Activated CD8-positive, alpha-beta T cell treated with anti-CD3 and anti-CD28 coated beads, Interleukin-2, amount 10 ng/mL, durations not matched to agents 7 days and 5 days (primary cell): ENCODE measurements at places on chromosomes 12 and 14. TPM values are rescaled to one million over a fixed set of nuclear protein-coding genes. Genes with fewer than 3 reads are reported as not detected.

- no peaks in the 10 kb centered on the region for H3K4me1 ChIP-seq
- H3K4me3 ChIP-seq = no peak overlapping the region
- no peaks in the 10 kb centered on the region for H3K36me3 ChIP-seq
- no peak overlapping the region for H3K27ac ChIP-seq
- no peaks in the 10 kb centered on the region for H3K27me3 ChIP-seq
- DNase-seq = no peak
Measured at GRCh38 chr12:84641940-84642545, 270.6 kb downstream of the SLC6A15 start.

DNA sequence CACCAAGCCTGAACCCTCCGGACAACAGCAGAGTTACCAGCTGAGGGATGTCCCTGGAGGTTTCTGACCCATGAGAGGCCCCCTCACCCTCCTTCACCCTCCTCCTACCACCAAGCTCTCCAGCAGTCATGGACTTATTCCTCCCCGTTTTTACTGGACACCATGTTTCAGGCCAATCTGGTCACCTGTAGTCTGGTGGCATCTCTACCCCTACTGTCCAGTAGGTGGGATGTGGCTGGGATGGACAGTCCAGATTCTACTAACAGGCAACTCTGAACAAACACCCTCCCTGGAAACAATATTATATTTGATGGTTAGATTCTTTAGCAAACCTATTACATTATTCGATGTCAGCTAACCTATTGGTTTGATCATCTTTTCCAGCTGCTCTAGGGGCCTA lies 83.2 kb downstream of the SLC38A1 start:
- H3K4me3 ChIP-seq = no peak overlapping the region
- H3K4me1 ChIP-seq = peaks cover 4% of the 10 kb centered on the region
- no peak for DNase-seq
- H3K27me3 ChIP-seq = no peaks in the 10 kb centered on the region
- peaks cover 74% of the 10 kb centered on the region for H3K36me3 ChIP-seq

GRCh38 chr14:27608377-27608776 lies 1010.5 kb upstream of the NOVA1 start:
- H3K36me3 ChIP-seq = no peaks in the 10 kb centered on the region
- H3K27me3 ChIP-seq = no peaks in the 10 kb centered on the region
- no peak overlapping the region for H3K4me3 ChIP-seq
- no peak overlapping the region for H3K27ac ChIP-seq
- no peak for DNase-seq
- no peaks in the 10 kb centered on the region for H3K4me1 ChIP-seq

DNA sequence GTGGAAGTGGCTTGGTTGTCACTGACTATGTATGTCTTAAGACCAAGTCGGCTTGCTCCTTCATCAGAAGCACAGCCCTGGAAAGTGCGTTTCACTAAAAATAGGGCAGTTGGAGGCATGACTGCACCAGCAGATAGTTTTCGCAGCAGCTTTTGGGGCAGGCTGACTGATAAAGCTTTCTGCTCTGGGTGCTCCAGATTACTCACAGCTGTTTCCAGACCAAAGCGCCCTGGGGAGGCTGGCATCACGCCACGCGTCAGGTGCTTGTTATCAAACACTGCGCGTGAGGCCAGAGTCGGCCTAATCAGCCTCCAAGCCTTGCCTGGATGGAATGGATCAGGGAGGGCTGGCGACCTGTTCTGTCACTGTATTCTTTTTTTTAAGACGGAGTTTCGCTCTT lies 13.3 kb upstream of the LRRC10 start:
- H3K36me3 ChIP-seq = no peaks in the 10 kb centered on the region
- H3K27ac ChIP-seq = no peak overlapping the region
- peaks cover 9% of the 10 kb centered on the region for H3K27me3 ChIP-seq
- H3K4me1 ChIP-seq = no peaks in the 10 kb centered on the region
- no peak overlapping the region for H3K4me3 ChIP-seq

DNA sequence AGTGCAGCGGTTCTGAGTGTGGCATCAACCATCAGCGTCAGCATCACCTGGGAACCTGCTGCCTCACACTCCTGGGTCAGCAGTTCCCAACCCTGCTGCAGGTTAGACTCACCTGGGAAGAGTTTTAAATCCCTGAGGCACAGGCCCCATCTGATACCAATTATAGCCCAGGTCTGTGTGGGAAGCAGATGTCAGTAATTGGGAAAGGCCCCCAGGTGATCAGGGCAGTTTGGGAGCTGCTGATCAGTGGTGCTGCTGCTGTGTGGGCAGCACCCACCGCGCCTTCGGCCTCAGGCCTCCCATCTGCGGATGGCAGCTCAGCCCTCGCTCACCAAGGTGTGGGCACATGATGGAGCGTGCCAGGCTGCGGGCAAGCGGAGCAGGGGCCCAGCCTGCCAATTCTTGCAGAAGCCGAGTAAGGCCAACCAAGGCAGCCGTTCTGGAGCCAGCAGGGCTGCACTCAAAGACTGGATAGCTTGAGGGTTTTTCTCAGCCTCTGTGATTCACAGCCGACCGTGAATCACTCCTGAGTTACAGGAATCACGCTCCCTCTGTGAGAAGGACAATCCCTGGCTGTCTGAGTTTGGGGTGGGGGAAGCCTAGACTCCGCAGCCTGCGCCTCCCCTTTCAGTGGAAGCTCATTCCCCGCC lies 155.6 kb upstream of the SFSWAP start:
- no peaks in the 10 kb centered on the region for H3K27me3 ChIP-seq
- H3K36me3 ChIP-seq = no peaks in the 10 kb centered on the region
- H3K27ac ChIP-seq = no peak overlapping the region
- H3K4me3 ChIP-seq = no peak overlapping the region

- H3K27me3 ChIP-seq = no peaks in the 10 kb centered on the region
- H3K27ac ChIP-seq = no peak overlapping the region
- H3K36me3 ChIP-seq = peaks cover 8% of the 10 kb centered on the region
- DNase-seq = no peak
- no peak overlapping the region for H3K4me3 ChIP-seq
Measured at GRCh38 chr14:99040052-99040451, 231.9 kb downstream of the BCL11B start.

DNA sequence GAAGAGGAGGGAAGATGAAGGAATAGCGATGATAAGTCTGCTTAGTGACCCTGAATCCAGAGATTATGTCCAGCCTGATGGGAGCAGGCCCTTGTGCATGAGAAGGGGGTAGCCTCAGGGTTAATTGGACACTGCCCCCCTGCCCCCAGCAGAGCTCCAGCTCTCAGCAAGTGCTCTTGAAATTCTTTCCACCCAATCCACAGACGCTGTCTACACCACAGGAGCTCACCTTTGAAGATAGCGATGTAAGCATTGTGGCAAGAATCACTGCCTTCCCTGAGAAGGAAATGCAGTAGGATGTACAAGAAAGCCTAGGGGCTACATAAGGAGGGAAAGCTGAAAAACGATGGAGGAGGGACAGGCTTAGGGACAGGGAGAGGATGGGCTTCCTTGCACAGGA lies 39.4 kb downstream of the CRACR2A start:
- peak; percentile 13 for DNase-seq
- H3K27ac ChIP-seq = no peak overlapping the region
- H3K4me1 ChIP-seq = peaks cover 10% of the 10 kb centered on the region
- no peak overlapping the region for H3K4me3 ChIP-seq
- peaks cover 39% of the 10 kb centered on the region for H3K36me3 ChIP-seq

GRCh38 chr14:49633640-49634546 lies 1.2 kb downstream of the DNAAF2 start:
- H3K36me3 ChIP-seq = peaks cover 32% of the 10 kb centered on the region
- DNase-seq = peak; percentile 96
- H3K4me3 ChIP-seq = peak overlapping the region; percentile 86
- H3K4me1 ChIP-seq = peaks cover 49% of the 10 kb centered on the region

Gene MAP1LC3B2
- 1.7 TPM for total RNA-seq

DNA sequence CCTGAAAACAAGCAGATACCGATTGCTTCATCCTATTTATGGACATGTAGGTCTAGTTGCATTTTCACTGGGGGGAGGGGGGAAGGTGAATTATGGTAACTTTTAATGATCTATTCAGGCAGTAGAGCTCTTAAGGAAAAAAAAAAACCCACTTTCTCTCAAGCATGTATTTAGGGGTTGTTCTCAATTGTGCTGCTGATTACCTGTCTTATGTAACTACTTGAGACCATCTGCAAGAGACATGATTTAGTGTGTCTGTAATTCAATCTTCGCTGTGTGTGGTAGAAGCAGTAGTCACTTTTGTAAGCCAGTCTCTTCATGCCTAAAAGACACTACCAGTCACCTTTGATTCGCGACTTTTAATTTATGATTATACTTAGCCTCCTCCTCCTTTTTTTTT lies 8.9 kb downstream of the CALM1 start:
- H3K27ac ChIP-seq = peak overlapping the region; percentile 78
- peaks cover 68% of the 10 kb centered on the region for H3K36me3 ChIP-seq
- H3K27me3 ChIP-seq = no peaks in the 10 kb centered on the region
- H3K4me1 ChIP-seq = peaks cover 37% of the 10 kb centered on the region
- no peak overlapping the region for H3K4me3 ChIP-seq

GRCh38 chr14:34684578-34684977 lies 29.8 kb downstream of the CFL2 start:
- H3K36me3 ChIP-seq = no peaks in the 10 kb centered on the region
- H3K4me3 ChIP-seq = no peak overlapping the region
- no peak for DNase-seq
- H3K4me1 ChIP-seq = peaks cover 14% of the 10 kb centered on the region

GRCh38 chr12:103422328-103422727 lies 73.4 kb downstream of the C12orf42 start:
- no peak for DNase-seq
- H3K4me3 ChIP-seq = no peak overlapping the region
- H3K36me3 ChIP-seq = no peaks in the 10 kb centered on the region

DNA sequence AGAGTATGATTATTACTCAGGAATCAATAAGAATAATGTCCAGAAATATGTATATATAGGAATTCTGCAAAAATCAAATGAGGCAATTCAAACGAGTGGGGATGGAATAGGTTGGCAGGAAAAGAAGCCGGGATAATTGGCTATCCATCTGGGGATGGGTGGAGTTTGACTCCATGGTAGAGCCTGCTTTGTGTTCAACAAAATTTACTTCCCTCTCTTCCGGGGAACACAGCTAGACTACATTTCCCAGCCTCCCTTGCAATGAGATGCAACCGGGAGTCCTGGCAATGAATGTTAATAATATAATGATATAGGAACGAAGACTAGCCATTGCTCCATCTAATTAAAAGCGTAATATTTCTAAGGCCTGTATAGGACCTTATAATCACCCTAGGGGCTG lies 146.6 kb downstream of the EFCAB11 start:
- no peak for DNase-seq
- H3K27ac ChIP-seq = no peak overlapping the region
- H3K4me3 ChIP-seq = no peak overlapping the region
- no peaks in the 10 kb centered on the region for H3K4me1 ChIP-seq

DNA sequence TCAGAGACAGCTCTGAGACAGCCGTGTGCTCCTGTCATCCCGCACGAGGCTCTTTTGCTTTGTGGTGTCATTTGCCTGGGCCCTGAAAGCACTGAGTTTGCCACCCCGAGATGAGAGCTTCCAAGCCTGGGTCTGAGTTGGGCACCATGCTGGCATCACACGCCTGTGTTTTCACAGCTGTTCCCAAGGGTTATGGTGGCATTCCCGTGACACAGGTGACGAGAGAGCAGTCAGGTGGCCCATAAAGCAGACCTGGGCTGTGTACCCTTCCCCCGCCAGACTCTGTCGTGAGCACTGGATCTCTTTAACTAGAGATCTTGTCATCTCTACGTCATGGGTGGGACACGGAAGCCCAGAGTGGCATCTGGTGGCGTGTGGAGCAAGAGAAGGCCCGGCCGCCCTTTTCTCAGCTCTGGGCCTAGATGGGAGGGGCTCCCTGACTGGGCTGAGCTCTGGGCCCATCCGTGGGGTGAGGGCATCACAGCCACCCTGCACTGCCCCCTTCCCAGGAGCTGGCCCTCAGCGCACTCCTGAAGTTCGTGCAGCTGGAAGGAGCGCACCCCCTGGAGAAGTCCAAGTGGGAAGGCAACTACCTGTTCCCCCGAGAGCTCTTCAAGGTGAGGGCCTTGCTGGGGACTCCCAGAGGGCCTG lies 2.6 kb downstream of the NOC4L start:
- no peak for DNase-seq
- no peaks in the 10 kb centered on the region for H3K27me3 ChIP-seq
- H3K4me3 ChIP-seq = no peak overlapping the region
- peaks cover 12% of the 10 kb centered on the region for H3K36me3 ChIP-seq
- peaks cover 32% of the 10 kb centered on the region for H3K4me1 ChIP-seq
